ENCODE measurements at places on chromosomes 12 and 14.

DNA sequence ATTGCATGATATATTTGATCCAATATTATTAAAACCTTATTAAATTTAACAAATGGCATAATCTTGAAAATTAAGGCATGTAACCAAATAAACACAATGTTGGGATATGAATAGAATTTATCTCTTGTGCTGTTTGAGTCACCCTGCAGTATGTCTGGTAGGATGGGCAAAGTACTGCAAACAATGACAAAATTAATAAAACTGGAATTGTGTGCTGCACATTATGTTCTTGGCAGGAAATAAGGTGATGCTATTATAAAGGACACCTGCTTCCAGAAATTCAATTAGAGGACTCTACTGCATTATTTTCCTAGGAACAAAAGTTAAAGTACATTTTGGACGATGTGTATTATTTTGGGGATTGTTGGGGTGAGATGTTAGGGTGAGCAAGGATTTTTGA, 132.7 kb downstream of the PPFIA2 start:
- DNase-seq: no peak

DNA sequence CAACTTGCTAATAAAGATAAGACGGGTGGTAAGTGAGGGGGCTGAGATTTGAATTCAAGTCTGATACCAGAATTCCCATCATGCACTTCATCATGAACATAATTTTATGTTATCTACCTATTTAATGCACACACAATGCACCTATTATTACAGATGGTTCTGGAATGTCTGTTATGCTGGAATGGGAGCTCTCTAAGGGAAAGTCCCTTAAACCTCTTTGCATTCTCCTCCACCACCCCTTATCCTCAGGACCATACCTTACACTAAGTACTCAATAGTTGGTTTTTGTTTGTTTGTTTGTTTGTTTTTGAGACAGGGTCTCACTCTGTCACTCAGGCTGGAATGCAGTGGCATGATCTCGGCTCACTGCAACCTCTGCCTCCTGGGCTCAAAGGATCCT, 7.0 kb upstream of the MSI1 start:
- DNase-seq: no peak

GRCh38 chr12:55955344-55955743, 10.5 kb downstream of the PMEL start:
- DNase-seq: no peak

DNA sequence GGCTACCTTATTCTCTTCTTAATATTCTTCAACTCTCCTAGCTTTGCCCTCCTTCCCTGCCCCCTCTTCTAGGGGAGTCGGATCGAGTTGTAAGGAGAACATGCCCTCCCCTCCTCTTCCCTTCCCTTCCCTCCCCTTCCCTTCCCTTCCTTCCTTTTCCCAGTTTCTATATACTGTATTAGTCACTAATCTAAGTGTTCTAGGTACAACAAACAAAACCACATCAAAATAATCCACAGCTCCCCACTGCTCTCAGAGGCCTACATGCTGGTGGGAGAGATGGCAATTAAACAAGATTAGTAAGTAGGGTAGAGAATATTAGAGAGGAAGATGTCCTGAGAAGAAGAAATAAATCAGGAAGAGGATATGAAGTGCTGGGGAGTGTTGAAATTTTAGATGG, 119.9 kb upstream of the PZP start:
- no peak for DNase-seq

GRCh38 chr14:20512177-20512905, 7.0 kb downstream of the RNASE10 start:
- DNase-seq: no peak

DNA sequence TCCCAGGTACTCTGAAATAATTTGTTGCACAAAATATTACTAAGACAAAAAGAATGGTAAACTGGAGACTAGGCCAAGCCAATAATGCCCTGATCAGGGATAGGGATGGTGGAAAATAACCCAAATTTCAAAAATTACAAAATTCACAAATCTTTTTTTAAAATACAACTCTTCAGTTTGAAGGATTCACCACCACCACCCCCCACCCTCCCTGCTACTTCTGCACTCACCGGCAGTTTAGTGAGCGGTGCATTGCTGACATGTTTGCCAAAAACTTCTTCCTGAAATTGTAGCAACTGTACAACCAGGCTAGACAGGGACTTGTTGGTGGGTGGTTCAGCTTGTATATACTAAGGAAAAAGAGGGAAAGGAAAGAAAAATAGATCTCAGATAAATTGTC, 2.3 kb downstream of the SMARCC2 start:
- DNase-seq: no peak

Measured in activated CD4-positive, alpha-beta T cell treated with anti-CD3 and anti-CD28 coated beads, Interleukin-2, amount 50 U/mL, for 1 hour (primary cell).